ENCODE measurements at places on chromosomes 1 and 21.

DNA sequence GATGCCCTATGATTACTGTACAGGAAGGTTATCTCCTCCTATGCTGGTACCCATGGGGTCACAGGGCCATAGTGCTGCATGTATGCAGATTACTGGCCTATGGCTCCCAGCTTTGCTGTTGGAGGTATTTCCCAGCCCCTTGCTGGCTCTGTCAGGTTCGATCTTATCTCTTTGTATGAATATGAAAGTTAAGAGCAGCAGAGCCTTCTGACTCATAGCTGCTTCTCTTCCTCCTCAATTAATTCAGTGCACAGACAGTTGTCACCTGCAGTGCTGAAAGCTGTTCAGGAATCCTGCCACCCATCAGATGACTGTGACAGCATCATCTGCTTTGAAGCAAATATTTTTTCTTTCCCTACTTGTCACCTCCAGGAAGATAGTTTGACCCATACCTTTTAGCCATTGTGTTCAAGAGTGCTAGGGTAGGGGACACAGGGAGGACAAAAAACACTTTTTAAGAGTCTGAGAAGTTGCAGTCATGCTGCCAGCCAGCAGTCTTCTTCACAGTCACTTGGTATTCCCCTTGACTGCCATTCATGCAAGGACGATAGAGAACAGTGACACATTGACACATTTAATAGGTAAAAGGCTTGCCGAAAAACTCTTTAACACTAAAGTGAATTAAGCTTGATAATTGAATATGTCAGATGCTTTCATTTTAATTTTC is 73.1 kb downstream of the KIF1B start:
- no peak for DNase-seq

DNA sequence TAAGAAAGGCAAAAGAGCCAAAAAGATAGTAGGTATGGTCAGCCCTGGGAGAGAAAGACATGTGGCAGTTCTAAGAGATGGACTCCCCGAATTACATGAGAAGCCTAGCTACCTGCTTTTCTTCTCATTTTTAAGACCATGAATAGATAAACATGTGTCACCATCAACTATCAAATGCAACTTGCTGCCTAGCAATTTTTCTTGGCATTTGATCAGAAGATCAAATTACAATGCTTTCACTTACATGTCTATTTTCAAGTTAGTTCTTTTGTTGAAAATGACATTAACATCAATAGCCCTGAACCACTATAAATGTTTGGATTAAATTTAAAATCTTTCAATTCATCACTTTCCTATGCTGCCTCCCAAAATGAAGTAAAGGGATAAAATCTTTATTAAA is 212.3 kb downstream of the HHIPL2 start:
- no peak for DNase-seq

DNA sequence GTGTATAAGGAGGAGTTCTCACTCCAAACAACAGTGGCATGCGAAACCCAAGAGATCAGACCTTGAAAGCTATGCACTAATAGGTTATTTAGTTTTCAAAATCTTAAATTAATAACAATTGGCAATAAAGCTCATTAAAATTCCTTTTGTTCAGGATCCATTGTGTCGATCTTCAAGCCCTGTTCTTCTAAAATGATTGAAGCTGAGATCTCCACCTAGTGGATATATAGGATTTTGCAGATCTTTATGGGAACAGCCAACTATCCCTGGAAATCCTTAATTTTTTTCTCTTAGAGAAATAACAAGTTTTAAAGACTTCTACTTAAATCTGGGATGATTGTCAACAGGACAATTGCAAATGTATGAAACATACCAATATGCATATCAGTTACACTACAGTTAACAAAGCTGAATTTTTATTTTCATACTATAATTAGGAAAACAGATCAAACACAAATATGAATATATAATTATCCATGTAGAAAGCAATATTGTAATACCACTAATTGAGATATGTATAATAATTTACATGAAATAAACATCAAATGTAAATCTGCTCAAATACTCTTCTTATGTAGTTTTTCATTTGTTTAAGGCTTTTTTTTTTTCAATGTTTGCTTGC is 43.3 kb downstream of the LRRC53 start:
- no peak for DNase-seq

DNA sequence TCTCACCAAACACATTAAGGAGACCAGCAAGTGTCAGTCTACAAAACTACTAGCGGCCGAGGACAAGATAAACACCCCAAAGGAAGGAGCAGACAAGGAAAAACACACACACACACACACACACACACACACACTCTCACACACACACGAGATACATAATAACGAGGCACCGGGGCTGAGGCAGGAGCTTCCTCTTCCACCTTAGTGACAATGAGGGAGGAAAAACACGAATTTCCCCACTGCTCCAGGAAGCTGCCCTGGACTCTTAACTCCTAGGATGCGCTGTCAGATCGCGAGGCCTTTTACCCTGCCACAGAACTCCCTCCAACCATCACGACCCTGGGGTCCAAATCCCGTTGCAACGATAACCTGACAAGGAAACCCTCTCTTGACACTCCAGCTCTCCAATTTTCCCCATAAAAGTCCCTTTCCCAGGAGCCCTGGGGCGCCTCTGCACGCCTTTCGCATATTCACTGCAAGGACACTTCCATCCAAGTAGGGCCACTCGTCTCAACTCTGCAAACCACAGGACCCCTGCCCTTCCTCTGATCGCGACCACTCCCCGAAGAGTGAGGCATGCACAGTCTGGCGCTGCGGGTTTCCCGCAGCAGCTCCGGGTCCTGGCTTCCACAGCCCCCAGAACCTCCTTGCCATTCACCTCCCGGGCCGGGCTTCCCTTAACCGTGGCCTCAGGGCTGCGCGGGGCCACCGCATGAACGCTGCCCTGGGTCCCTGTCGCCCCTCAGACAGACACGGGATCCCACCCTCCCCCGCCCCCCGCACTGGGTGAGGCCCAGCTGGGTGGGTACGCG is 581 bp downstream of the ETV3 start:
- no peak for DNase-seq

GRCh38 chr1:14037101-14037847 is 337.3 kb downstream of the PRDM2 start:
- DNase-seq = no peak

GRCh38 chr21:38861989-38862683 is 56.4 kb downstream of the ETS2 start:
- DNase-seq = no peak

- DNase-seq = no peak
Measured at GRCh38 chr1:156664767-156665411, 12.3 kb downstream of the NES start.

GRCh38 chr1:230611128-230611877 is 31.0 kb upstream of the COG2 start:
- no peak for DNase-seq
